ENCODE measurements at places on chromosomes 1 and 21. TPM values are rescaled to one million over a fixed set of nuclear protein-coding genes. Genes with fewer than 3 reads are reported as not detected.

- no peak for DNase-seq
Observed at GRCh38 chr1:18230840-18231239, 123.2 kb downstream of the IGSF21 start.

OR2T2 gene
- polyA plus RNA-seq, result not detected

- no peak for DNase-seq
Observed at GRCh38 chr1:3678361-3679097, 26.2 kb downstream of the TP73 start.

GRCh38 chr1:244231193-244231571 lies 180.1 kb downstream of the ZBTB18 start:
- no peak for DNase-seq

SOX13 gene
- polyA plus RNA-seq, result 20.8 TPM

C1orf141 gene
- polyA plus RNA-seq, result 0.48 TPM

GRCh38 chr1:160108888-160109662 lies 6.5 kb upstream of the ATP1A2 start:
- no peak for DNase-seq
